ENCODE measurements at places on chromosomes 6 and 20.

DNA sequence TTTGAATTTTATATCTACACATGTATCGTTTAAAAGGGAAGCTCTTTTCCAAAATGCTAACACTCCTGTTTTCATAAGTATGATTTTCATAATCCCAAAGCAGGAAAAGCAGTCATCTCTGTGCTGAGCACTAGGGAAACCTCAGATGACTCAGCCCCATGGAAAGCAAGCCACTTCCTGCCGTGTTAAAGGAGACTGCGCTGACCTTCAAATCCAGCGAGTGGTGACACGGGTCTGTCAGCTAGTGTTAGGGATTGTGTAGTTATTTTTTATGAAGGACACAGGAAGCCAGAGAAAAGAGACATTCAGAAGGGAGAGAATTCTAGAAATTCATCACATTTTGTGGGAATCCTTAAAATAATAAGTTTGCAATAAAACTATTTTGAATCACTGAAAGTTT, 57.0 kb upstream of the CD93 start:
- no peak for DNase-seq

DNA sequence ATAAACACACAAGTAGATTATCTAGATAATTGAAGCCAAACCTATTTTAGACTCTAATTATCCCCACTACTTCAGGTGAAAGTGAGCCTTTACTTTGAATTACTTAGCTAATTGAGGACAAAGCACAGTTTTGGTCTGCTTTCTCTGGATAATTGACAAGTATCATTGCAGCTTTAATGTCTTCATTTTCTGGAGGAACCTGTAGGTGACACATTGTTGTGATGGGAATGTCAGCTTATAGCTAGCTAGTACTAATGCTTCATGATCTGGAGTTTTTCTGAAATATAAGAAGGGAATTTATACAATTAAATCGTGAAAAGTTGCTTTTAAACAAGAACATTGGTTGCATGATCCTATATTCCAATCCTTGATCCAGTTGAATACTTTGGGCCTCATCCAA, 319.3 kb upstream of the CITED2 start:
- DNase-seq = no peak

DNA sequence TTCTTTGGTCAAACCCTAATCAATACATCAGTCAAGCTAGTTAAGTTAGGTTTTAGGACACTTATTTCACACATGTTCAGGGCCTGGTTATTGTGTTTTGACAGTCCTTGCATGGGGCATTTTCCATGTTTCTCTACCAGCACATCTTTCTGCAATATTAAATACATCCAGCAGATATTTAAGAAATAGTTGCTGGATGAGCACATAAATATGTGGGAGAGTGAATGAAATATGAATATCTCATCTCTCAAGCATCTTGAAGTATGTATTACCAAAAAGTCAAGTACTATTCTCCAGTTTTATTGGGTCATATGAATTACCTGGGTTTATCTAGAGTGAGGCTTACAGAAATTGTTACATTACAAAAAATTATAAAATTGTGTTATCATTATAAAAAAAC, 621.9 kb upstream of the GJE1 start:
- DNase-seq = no peak

DNA sequence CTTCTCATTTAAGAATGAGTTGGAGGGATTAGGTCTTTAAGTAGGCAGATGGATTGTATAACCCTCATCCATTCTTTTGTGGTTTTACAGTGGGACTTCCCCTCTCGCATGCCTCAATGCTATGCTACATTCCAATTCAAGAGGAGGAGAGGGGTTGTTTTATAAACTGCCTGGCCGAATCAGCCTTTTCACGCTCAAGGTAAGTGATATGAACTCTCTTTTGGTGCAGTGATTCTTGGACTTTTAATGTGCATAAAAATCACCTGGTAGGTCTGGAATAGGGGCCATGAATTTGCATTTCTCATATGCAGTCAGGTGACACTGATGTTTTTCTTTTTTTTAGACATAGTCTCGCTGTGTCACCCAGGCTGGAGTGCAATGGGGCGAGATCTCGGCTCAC, 10.8 kb downstream of the ASXL1 start:
- no peak for DNase-seq

DNA sequence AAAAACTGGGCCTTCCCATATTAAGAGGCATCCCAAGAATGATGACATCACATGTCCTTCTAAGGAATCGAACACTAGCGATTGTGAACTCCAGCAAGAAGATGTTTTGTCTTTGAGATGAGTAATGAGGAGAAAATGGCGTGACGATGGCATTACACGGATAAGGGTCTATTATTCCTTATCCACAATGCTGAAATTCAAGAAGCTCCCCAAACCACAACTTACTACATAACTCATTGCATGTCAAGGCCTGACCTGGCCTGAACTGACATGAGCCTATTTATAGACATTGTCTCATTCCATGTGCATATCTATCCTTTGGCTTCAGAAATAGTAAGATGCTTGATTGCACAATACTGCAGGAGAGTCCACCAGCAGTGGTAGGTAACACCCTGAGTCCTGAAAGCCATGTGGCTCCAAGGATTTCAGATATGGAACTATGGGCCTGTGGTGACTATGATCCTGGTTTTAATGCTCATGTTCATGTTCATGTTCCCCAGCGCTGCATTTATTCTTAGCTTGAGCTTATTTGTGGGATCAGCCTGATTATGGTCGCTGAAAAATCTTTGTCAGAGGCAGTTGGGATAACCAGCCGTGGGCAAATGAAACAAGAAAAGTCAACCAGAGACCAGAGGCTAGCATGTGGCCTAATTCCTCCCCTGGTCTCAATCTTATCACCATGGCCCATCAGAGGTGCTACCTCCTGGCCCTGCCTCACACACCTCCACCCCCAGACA, 183.2 kb upstream of the JARID2 start:
- no peak for DNase-seq

DNA sequence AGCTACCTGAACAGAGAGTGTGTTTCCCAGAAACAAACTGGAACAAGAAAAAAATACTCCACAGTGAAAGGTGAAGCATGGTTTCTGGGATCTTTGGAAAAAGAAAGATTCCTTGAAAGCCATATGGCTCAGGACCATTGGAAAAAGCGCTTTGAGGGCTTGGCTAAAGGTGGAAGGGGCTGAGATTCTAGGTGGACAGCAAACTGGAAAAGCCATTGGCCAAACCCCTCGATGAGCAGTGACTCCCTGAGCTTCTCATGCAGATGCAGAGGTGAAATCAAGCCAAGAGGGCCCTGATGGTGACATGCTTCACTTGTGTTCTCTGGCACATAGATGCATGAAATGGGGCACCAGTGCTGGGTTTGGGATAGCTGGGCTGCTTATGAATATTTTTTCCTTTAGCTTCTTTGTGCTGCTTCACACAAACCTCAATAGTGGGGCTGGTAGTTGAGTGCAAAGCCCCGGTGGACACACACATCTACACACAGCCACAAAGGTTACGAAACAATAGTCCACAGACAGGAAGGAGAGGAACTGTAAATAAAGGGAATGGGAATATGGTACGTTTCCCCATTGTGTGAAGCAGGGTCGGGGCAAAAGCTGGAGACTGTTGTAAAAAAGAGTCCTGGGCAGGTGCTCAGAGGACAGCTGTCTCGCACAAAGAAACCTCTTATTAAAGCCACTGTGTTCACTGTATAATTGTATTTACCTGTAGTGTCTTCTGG, 117.8 kb downstream of the FOXA2 start:
- DNase-seq = no peak

GRCh38 chr20:45819466-45819865, 7.0 kb downstream of the UBE2C start:
- no peak for DNase-seq

- DNase-seq = no peak
These were observed 8.8 kb upstream of the CNR1 start for GRCh38 chr6:88174906-88175305.

DNA sequence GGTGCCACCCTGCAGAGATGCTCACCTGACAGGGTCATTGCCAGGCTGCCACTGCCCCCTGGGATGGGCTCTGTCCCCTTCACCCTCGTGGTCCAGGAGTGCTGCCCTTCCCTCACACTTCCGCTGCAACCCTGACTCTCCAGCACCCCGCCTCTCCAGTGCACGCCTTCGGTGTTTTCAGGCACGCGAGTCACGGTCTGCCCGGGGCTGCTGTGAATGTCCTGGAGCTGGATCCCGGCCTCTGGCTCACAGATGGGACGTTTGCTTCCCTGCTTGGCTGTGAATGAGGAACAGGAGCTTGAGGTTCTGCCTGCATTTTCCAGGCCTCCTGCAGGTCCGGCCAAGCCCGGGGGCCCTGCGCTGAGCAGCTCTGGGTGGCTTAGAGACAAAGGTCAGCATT, 343.4 kb downstream of the SMOC2 start:
- no peak for DNase-seq

DNA sequence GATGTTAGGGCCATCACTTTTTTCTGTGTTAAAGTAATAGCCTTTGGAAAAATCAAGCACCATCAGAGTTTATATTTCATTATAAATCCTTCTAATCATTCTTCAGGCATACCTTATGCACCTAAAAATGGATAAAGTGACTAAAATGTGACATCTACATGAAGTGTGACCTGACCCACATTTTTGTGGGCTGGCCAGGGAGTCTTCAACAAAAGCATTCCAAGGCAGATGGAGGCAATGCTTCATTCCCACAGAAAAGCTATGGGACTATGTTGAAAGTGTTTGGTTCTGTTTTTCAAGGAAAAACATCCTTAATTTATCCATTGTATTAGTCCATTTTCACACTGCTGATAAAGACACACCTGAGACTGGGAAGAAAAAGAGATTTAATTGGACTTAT, 58.8 kb upstream of the LTV1 start:
- DNase-seq = no peak

DNA sequence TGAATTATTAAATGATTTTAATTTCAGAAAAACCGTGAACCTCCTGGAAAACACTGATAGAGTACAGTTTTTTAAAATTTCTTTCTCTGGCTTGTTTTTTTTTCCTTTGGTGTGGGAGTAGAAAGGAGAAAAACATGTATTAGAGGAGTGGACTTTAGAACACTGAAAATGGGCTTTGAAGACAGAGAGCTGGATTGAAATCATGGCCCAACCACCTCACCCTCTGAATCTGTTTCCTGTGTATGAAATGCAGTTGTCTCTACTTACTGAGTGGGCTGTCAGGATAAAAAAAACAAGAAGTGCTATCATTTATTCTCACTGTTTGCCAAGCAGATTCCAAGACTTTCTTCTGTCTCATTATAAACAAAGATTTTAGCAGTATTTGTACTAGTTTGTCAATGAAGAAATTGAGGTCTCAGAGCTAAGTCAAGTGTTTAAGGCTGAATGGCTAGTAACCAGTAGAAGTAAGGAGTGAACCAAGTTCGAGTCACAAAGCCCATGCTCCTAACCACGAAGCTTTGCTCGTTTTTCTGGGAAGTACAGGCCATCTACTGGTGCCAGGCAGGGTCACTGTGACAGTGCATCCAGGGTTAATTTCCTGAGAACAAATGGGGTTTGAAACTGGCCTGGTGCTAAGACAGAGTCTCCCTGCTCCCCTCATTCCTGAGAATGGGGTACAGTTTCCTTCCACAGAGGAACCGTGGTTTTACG, 256.4 kb downstream of the TMEM242 start:
- no peak for DNase-seq

- no peak for DNase-seq
These were observed 54.6 kb downstream of the GMPR start for GRCh38 chr6:16292942-16293341.

- no peak for DNase-seq
These were observed 1.9 kb downstream of the TMEM239 start for GRCh38 chr20:2817891-2818595.

- no peak for DNase-seq
These were observed 28.8 kb upstream of the VEGFA start for GRCh38 chr6:43740961-43741764.
